ENCODE measurements at places on chromosomes 3 and 15.

- no peak for DNase-seq
These were observed 35.9 kb downstream of the ITPR1 start for GRCh38 chr3:4528819-4529600.

DNA sequence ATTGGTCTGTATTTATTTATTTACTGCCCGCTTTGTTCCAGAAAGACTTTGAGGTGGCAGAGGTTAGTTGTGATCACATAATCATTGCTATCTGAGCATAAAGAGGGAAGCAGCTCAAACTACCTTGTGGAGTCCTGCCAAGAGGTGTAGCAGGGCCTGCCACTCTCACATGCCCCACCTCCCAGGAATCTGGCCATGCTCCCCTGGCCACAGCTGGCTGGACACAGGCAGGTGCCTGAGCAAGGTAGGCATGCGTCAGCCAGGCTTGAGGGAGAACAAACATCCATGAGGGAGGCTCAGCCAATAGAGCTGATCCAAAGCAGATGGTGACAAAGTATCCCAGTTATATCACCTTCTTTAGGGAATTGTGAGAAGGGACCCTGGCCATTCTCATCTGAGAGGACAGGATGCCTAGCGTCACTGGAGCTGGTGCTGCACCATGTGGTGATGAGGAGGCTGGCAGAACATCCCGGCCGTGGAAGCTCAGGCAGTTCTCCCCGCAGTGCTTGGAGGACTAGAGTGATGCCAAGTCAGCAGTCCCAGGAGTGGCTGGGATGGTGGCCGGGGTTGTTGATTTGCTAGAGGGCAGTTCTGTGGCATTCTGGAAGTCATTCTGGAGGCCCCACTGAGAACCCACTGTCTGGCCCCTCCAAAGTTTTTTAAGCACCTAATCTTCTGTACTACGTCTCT, 6.8 kb upstream of the POLG start:
- no peak for DNase-seq

GRCh38 chr15:50953302-50953701, 44.8 kb downstream of the AP4E1 start:
- DNase-seq: no peak

- no peak for DNase-seq
These were observed 160.4 kb downstream of the VGLL3 start for GRCh38 chr3:86830566-86830965.

DNA sequence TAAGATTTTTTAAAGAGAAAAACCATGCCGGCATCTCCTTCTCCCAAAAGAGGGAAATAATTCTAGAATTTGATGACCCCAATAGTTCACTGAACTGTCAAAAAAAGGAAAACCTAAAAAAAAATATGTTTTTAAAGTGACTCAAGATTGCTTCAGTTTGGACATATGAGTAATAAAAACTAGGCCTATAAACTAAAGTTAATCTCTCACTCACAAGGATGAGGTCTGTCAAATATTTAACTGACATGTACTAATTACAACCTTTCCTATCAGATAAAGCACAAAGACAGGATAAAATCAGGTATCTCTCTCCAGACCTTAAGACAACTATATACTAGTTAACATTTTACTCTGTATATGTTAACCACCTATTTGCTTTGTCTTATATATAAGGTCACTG, 231.9 kb downstream of the NSUN3 start:
- DNase-seq: no peak

DNA sequence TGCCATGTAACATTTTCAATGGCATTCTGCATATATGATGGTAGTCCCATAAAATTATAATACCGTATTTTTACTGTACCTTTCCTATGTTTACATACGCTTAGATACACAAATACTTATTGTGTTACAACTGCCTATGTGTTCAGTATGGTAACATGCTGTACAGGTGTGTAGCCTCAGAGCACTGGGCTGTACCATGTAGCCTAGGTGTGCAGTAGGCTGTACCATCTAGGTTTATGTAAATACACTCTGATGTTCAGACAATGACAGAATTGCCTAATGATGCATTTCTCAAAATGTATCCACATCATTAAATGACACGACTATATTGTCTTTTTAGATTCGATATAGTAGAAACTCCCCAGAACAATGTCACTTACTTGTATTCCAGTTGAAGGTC, 22.7 kb downstream of the CD80 start:
- no peak for DNase-seq

Data from stimulated activated CD4-positive, alpha-beta T cell treated with anti-CD3 and anti-CD28 coated beads, Interleukin-2, amount 100 ng/mL, for 48 hours (primary cell).